ENCODE measurements at places on chromosomes 16 and 17.

GRCh38 chr16:21194771-21195301, 16.5 kb downstream of the ZP2 start:
- H3K4me1 ChIP-seq = no peaks in the 10 kb centered on the region
- no peak overlapping the region for H3K4me3 ChIP-seq
- H3K36me3 ChIP-seq = no peaks in the 10 kb centered on the region
- peaks cover 35% of the 10 kb centered on the region for H3K27me3 ChIP-seq
- no peak for DNase-seq

- H3K4me1 ChIP-seq = peaks cover 2% of the 10 kb centered on the region
- H3K27me3 ChIP-seq = no peaks in the 10 kb centered on the region
- H3K36me3 ChIP-seq = peaks cover 3% of the 10 kb centered on the region
- H3K27ac ChIP-seq = no peak overlapping the region
Observed at GRCh38 chr16:12061336-12062055, 85.0 kb downstream of the SNX29 start.

DNA sequence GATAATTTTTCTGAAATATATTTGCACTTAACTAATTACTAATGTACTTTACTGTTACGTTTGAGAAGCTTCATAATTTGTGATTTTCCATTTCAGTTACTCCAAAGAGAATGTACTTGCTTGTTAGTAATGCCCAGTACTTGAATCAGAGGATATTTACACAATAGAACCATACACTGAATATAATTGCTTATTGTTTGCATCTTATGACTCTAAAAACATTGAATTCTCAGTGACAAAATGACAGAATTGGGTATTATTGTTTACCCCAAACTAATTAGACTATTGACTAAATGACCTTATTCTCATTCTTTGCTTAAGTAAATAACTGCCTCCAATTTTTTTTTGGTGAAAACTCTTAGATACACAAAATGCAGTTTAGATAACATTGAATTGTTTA, 8.9 kb downstream of the CCP110 start:
- no peak overlapping the region for H3K27ac ChIP-seq
- no peak for DNase-seq
- no peaks in the 10 kb centered on the region for H3K27me3 ChIP-seq
- H3K36me3 ChIP-seq = peaks cover 23% of the 10 kb centered on the region
- H3K4me3 ChIP-seq = no peak overlapping the region
- peaks cover 9% of the 10 kb centered on the region for H3K4me1 ChIP-seq

DNA sequence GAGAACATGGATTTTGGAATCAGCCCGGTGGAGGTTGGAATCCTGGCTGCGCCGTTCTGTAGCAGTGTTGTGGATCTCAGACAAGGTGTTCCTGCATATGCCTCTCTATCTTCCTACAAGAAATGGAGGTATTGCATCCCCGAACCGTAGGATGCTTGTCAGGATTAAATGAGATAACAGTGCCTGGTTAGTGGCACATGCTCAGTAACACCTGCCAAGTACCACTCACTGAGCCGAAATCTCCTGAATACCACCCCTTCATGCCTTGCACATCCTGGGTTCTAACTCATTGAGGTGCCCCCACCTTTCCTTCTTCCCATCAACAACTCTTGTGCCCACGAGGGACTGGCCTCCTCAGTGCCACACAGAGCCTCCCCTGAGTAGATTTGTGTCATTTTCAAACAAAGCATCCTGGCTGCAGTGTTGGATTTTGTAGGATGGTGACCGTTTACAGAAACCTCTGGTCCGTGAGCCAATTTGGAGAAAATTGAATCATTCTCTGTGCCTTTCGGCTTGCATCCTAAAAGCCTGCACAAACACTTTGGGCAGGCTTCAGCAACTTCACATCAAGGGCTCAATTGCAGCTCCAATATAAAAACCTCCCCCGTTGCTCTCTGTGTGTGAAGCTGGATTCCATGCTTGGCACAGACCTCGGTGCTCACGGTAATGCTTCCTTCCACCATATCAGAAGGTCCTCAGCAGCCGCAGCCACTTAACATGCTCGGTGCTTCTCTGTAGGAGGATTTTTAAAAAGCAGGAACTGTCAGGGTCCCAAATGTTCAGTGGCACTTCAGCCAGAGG, 84.2 kb downstream of the WWOX start:
- H3K4me3 ChIP-seq = no peak overlapping the region
- no peaks in the 10 kb centered on the region for H3K36me3 ChIP-seq
- no peak overlapping the region for H3K27ac ChIP-seq
- H3K27me3 ChIP-seq = no peaks in the 10 kb centered on the region

- H3K36me3 ChIP-seq = peaks cover 95% of the 10 kb centered on the region
- H3K27ac ChIP-seq = no peak overlapping the region
- H3K27me3 ChIP-seq = no peaks in the 10 kb centered on the region
Observed at GRCh38 chr16:4358831-4359561, 7.9 kb upstream of the PAM16 start.

GRCh38 chr17:14089179-14089578, 19.9 kb downstream of the COX10 start:
- H3K27ac ChIP-seq = no peak overlapping the region
- H3K27me3 ChIP-seq = no peaks in the 10 kb centered on the region
- peaks cover 7% of the 10 kb centered on the region for H3K36me3 ChIP-seq
- H3K4me3 ChIP-seq = no peak overlapping the region

- H3K27me3 ChIP-seq = peaks cover 36% of the 10 kb centered on the region
- peaks cover 23% of the 10 kb centered on the region for H3K4me1 ChIP-seq
- H3K27ac ChIP-seq = no peak overlapping the region
- no peak for DNase-seq
- peaks cover 3% of the 10 kb centered on the region for H3K36me3 ChIP-seq
Observed at GRCh38 chr16:66950437-66950836, 10.6 kb upstream of the CES3 start.

DNA sequence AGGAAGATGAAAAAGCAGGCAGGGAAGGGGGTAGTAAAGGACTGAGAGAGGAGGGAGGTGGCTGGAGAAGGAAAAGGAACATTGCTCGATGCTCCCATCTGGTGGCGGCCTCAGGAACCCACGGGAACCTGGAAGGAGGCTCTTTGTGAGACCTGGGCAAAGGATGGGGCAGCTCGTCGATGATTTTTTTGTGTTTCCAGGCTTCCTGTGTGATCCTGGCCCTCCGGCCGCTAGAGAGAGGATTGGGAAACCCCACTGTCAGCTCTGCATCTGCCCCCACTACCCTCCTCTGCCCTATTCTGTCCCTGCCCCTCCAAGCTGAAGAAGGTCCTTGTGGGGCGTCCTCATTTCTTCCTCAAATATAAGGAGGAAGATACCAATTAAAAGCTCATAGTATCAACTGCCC, 6.6 kb downstream of the WFIKKN2 start:
- no peak overlapping the region for H3K27ac ChIP-seq
- peaks cover 3% of the 10 kb centered on the region for H3K4me1 ChIP-seq
- H3K36me3 ChIP-seq = peaks cover under 1% of the 10 kb centered on the region
- no peak overlapping the region for H3K4me3 ChIP-seq

GRCh38 chr17:75878174-75878998, at the start of gene TRIM47:
Gene TRIM47 (minus strand): TSS chr17:75878581. CDS start chr17:75878548, 33 bp downstream.
- H3K27ac ChIP-seq = peak within 1 kb of the TSS; percentile 75
- peaks cover 2% of the 10 kb centered on the region for H3K36me3 ChIP-seq
- peaks cover 31% of the 10 kb centered on the region for H3K4me1 ChIP-seq
- DNase-seq = no peak
- H3K27me3 ChIP-seq = no peaks in the 10 kb centered on the region

DNA sequence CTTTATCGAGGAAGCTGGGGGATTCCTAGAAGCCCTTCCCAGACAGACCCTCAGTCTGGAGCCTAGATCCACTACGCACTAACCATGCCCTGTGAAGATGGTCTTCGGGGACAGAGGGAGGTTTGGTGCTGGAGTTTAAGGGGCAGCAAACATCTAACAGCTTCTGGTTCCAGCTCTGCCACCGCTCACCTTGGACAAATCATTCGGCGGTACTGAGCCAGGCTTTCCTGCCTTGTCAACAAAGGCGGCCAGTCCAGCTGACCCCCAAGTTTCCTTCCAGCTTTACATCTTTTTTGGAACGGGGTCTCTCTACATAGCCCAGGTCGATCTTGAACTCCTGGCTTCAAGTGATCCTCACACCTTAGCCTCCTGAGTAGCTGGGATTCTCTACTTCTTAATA, 369 bp upstream of the GJD3 start:
- no peaks in the 10 kb centered on the region for H3K36me3 ChIP-seq
- peaks cover 5% of the 10 kb centered on the region for H3K4me1 ChIP-seq
- no peak overlapping the region for H3K27ac ChIP-seq
- DNase-seq = no peak
- peak overlapping the region; percentile 29 for H3K4me3 ChIP-seq

DNA sequence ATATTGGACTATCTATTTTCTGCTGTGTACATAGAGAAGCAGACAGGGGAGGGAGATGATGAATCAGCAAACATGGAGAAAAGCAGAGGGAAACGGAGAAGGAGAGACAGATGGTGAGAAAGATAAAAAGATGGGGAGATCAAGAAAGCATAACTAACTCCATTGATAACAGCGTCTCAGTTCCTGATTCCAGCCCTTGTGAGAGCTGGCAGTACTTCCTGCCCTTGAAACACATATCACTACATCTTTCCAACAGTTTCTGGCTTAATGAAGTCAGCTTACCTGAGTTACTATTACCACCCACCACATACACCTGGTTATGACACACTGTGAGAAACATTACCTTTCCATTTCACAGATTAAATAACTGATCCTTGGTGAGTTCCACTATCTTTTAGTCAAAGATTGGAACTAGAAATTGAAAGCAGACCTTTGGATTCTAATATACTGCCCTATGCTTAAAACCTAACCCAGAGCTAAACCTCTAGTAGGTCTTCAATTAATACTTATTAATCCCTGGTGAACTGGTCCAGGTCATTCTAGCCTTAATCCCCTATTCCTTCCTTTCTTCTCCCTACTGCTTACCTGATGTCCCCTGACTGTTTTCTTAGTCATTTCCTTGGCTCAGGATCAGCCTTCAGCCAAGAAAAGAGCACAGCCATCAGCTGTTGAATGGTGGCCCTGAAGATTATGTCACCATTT, 346.6 kb upstream of the CCL2 start:
- DNase-seq = no peak
- no peak overlapping the region for H3K4me3 ChIP-seq
- no peaks in the 10 kb centered on the region for H3K4me1 ChIP-seq
- no peaks in the 10 kb centered on the region for H3K36me3 ChIP-seq
- H3K27me3 ChIP-seq = peaks cover 21% of the 10 kb centered on the region
- H3K27ac ChIP-seq = no peak overlapping the region

All from effector memory CD8-positive, alpha-beta T cell (primary cell).